NCI-H510A treated with DMSO at 0.1 percent for 48 hours (cell line): ENCODE measurements at places on chromosomes 4 and X.
A peak's percentile ranks its signal among the peaks of the same experiment; 100 is the strongest.

GRCh38 chr4:32010221-32010620 is 1290.1 kb downstream of the PCDH7 start:
- no peak for DNase-seq

DNA sequence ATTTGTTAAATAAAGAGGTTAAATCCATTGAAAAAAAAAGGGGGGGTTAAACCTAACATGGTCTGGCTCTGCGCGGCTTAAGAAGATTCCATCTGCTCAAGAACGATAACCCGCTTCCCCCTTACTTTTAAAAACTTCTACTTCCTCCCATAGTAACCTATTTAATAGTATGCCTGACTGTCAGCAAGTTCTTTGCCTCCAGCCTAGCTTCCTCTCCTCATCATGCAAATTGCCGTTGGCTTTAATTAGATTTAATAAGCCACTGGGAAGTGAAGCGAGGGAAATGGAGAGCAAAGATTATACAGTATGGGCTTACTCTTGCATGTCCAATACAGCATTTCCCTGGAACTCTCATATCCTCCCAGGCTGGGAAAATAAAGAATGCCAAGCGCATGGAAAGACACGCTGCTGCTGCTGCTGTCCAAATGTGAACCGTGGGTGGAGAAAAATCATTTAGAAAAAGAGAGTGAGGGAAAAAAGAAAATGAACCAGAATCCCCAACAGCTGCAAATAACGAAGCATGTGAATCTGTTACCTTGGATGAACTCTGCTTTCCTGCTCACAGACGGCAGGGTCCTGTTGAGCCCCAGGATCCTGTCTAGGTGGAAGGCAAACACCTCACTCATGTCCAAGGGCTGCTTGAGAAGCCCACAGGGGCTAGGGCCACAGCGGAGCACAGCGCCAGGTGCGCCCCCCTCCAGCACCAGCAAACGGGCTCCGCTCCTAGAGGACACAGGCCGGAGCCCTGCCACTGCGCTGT is 2.7 kb downstream of the GASK1B start:
- no peak for DNase-seq

DNA sequence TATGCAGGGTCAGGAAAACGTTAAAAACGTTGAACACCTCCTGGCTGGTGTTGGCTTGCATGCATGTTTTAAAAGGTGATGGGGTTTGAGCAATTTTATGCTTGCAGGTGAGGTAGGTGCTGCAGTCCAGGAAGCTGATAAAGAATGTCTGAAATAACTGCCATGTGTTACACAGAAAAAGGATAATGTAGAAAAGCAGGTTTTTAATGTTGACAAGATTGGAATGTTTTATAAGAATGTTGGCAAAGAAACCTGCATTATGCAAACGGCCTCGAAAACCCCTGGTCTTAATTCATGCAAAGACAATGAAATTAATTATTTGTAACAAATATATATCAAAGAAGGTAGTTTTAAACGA is 723.7 kb upstream of the AGA start:
- DNase-seq = no peak

GRCh38 chr4:156378033-156378665 is 424.5 kb upstream of the CTSO start:
- no peak for DNase-seq

DNA sequence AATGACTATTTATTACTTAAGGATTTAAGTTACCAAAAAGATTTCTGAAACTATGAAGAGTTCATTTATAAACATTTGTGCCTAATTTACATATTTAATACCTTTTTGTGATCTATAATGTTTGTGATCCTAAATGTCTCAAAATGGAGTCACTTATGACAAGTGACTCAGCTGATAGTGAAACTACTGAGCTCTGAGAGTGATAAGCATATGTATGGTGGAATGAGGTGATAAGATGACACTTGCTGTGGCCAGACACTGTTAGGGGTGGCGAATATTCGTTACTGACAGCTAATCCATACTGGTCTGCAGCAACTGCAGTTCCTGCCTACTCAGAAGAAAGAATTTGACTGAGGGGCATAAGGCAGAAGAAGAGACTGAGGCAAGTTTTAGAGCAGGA is 5.5 kb upstream of the NXF3 start:
- DNase-seq = no peak

DNA sequence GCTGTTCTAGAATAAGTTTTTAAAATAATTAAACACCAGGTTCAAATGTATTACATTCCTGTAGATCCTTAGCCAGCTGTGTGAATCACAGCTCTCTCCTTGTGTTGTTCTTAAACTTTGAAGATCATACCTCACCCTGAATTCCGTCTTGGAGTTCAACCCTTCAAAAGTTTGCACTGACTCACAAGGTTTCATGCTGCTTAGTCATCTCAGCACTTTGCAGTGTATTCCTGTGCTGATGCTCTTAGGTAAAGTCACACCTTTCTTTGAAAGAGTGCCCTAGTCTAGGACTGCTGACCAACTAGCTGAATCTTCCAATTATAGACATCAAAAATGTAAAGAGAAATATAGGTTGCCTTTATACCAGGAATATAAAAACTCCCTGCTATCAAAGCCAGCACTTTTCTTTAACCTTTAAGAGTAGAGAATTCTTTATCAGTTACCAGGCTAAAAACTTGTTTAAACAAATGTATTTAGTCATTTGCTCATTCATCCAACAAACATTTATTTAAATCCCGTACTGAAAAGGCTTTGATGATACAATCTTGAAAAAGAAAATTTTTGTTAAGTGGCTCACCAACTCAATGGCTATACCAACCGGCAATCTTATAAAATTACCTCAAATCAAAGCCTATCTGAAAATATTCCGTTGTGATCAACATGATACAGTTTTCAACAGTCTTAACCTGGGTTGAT is 169.7 kb downstream of the RAP1GDS1 start:
- DNase-seq = no peak

GRCh38 chrX:45806410-45807121 is 605.9 kb upstream of the DIPK2B start:
- no peak for DNase-seq

GRCh38 chrX:16664074-16664473 is 14.1 kb downstream of the S100G start:
- DNase-seq = no peak

DNA sequence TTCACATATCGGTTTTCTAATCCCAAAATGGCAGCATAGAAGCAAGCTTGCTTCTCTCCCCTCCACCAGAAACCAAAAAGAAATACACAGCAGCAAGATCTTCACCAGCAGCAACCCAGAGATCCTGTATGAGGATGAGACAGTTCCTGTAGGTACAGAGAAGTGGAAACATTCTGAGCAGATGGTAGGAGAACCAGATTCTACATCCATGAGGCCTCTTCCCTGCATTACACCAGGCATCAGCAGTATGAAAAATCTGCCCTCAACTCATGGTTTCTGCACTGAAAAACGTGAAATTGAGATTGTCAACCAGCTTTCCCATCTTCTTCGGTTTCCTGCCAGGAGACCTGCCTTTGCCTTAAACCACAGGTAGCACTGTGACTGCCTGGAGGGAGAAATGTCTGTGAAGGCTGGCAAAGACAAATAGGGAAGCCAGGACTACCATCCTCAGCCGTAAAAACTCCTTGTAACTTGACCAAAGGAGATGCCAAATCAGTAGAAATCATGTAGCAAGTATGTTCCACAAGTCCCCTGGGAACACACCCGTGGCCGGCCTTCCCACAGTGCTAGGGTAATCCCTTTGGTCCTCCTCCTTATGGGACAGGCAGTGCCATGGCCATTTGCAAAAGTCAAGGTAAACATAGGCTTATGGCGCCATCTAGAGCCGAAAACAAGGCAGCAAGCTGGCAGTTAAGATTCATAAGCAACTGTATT is 24.0 kb upstream of the MTHFD2L start:
- peak; percentile 90 for DNase-seq

DNA sequence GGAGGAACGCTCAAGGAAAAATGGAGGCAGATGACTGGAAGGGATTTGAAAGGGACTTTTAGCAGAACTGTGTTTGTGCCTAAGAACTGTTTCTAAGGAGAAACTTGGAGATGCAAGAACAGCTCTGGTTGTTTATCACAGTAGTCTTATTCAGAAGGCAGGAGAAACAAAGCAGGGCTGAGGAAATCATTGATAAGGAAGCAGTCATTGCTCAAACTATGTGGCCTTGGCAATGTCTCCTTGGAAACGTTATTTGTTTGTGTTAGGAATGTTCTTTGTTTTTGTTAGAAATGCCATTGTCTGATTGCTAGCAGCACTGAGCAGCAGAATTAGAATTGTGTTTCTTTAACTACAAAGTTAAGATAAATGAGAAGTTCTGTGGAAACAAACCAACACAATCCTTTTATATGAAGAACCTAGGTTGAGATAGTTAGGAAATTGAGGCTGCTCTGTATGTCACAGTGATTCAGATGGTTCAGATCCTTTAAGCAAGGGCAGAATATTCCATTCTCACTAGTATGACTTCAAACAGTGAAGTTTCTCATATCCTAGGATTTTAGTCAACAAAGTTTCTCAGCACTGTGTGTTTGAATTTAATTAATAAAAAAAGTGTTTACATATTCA is 1191.3 kb upstream of the IGFBP7 start:
- DNase-seq = no peak

- DNase-seq = no peak
Measured at GRCh38 chr4:153611679-153612078, 72.4 kb upstream of the TLR2 start.

DNA sequence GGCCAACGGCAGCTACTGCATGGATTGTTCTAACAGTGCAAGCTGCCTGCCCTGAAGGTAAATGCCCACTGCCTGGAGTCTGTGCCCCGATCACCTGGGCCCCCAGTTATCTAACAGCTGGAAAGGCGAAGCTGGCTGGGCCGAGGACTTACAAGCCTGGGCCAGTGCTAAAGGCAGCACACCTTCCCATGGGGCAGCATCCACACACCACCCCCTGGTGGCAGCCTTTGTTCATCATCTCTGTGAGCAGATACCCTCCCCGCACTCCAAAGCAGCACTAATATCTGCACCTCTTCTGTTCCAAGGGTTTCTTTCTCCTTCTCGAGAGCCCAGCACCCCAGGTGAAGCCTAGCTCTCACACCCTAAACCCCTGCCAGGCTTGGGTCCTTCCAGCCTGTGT is 7.6 kb downstream of the SLC2A9 start:
- DNase-seq = peak; percentile 23

GRCh38 chrX:68647156-68647957 is at the start of gene STARD8:
STARD8 (plus strand) TSS chrX:68647666; CDS start chrX:68647883, 217 bp downstream.
- DNase-seq = peak; percentile 7

DNA sequence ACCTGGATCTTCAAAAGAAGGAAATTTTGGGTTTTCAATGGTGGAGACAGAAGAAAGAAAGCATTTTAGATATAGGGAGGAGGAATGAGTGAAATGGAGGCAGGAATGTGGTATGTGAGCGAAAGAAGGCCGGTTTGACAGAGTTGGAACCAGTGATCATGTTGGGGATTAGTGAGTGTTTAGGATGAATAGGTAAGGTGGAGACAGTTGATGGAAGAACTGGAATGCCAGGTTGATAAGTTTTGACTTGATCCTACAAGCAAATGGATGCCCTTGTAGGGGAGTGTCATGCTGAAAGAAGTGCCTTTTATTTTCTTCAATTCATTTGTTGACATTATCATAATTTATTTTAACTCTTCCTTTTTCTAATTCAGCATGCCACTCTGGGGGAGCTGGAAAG is 207.8 kb upstream of the AMOT start:
- no peak for DNase-seq

DNA sequence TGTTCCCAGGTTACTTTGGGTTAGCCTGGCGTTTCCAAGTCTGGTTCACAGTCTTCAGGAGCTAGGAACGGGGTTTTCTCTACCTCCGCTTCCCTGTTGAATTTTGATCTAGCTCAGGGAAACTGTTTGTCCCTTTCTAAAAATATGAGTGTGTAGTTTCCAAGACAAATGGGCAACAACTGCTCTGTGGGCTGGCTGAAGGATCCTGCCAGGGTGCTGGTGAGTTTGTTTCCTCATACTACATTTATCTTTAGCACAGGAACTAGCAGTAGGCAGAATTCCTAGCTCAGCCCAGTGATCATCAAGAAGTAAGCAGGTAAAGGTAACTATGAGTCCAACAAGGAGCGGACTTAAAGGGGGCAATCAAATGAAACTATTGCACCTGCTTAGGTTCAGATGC is 13.3 kb upstream of the FAM47E start:
- DNase-seq = no peak

DNA sequence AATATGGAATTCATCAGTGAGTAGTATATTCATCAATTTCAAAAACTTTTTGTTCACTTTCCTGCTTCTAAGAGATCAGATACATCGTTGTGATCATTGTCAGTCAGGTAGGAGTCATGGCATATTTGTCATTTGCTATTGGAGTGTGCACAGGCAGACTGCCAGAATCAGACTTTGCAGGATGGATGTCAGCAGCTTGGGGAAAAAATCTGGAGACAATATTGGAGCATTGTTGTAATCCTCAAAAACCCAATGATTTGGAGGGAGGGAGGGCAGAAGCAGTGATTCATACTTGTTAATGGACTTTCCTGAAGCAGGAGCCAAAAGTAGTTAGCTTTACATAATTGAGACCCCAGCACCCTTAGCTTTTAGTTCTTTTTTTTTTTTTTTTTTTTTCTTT is 59.6 kb upstream of the DRP2 start:
- DNase-seq = no peak

- no peak for DNase-seq
Measured at GRCh38 chr4:125390727-125391126, 76.0 kb downstream of the FAT4 start.

- DNase-seq = no peak
Measured at GRCh38 chr4:111573386-111573785, 571.9 kb upstream of the FAM241A start.

DNA sequence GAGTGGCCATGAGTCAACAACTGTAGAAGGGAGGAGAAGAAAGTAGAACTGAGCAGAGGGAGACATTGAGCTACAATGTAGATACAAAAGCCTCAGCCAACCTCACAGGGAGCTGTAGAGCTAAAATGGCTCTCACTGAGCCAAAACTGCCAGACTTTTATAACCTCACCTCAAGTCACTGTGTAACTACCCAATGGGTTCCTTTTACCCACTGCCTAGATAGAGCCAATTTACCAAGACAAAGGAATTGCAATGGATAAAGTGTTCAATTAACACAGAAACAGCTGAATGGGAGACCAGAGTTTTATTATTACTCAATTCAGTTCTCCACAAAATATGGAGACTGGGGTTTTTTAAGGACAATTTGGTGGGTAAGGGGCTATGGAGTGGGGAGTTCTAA is 938.9 kb upstream of the GRIA3 start:
- no peak for DNase-seq

- no peak for DNase-seq
Measured at GRCh38 chrX:136549226-136549625, 17.2 kb downstream of the VGLL1 start.
